ENCODE measurements at places on chromosomes 3 and 15.
A peak's percentile ranks its signal among the peaks of the same experiment; 100 is the strongest.

DNA sequence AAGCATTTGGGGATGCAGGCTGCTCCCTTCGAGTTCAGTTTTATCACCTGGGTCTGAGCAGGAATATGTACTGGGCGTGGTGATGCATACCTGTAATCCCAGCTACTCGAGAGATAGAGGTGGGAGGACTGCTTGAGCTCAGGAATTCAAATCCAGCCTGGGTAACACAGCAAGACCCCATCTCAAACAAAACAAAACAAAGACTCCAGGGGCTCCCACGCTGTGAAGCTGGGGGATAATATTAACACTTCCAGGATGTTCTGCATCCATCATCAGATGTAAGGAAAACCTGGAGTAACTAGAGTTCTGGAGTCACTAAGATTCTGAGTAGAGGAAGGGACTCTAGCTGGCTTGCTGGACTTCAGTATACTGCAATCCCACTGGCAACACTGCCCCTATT lies 40.6 kb downstream of the LYZL4 start:
- no peak for DNase-seq

DNA sequence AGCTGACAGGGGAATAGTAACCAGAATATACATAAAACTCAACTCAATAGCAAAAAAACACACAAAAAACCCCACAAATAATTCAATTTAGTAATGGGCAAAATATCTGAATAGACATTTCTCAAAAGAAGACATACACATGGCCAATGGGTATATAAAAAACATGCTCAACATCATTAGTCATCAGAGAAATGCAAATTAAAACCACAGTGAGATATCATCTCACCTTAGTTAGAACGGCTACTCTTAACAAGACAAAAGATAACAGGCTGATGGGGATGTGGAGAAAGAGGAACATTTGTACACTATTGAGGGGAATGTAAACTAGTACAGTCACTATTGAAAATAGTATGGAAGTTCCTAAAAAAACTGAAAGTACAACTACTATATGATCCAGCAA lies 678.6 kb downstream of the MECOM start:
- no peak for DNase-seq

GRCh38 chr3:156760333-156760732 lies 65.8 kb upstream of the LEKR1 start:
- DNase-seq: no peak

GRCh38 chr3:141610939-141611338 lies 124.1 kb downstream of the RASA2 start:
- DNase-seq: no peak

GRCh38 chr3:157530637-157531300 lies 27.6 kb upstream of the VEPH1 start:
- no peak for DNase-seq

- DNase-seq: no peak
Measured at GRCh38 chr15:45138814-45139765, 9.3 kb downstream of the DUOX1 start.

DNA sequence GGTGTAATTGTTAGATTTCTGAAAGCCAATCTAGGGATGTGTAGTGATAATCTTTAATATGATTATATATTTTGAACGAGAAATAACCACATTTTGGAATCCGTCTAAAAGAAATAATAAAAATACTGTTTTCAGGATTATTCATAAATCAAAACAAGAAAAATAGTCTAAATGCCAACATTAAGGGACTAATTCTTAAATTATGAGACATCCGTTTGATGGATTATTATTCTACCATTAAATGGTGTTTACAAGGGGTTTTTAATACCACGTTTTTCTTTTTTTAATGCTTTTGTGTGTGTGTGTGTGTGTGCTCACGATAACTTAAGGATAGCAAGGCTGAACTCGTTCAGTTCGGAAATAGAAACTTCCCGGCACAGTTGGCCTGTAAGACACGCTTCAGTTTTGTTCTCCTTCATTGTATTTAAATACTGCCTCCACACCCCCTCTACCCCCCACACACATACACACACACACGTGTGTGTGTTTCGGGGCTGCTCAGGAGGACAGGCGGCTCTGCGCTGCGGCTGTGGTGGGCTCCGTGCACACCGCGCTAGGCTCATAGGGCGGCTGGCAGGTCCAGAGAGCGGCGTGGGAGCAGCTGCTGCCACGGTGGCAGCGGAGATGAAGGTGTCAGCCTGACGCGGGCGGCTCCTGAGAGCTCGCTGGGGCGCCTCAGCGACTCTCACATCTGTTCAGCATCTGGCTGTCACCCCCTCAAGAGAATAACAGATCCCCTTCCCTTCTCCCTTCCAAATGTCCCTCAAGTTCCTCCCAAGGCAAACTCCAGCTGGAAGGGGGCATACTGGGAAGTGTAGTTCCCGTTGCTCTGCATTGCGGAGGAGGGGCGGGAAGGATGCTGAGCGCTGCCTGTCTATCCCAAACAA lies 23.0 kb upstream of the ANP32A start:
- DNase-seq: peak; percentile 6

GRCh38 chr3:127114337-127115070 lies 78.4 kb upstream of the PRR23E start:
- DNase-seq: no peak

GRCh38 chr15:68340726-68341671 lies 63.5 kb downstream of the FEM1B start:
- no peak for DNase-seq

DNA sequence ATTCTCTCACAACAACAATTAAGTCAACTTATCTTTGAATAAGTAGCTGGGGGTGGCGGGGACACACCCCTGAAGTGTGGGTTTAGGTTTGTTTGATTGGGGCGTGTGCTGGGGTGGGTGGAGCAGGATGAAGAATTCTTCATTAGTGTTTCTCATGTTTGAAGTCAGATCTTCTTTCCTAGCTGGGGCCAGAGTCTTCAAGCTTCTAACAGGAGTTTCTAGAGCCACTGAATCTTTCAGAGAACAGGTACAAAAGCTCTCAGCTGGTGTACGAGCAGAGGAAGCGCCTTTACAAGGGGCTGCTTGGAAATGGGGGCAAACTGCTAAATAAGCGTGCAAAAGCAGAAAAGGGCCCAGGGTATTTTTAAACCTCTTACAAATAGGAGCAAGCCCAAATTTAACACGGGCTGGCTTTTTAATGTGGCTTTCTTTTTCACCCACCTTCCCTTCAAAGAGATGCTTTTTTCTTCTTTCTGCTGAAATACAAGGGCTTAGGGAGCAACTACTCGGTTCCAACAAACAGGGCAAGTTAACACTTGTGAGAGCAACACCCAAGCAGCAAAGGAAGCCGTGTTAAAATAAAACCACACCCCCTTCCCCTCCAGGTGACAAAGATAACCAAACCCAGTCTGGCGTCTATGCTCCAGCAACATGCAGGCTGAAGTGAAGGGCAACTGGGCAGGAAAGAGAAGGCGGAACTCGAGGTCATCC lies 86.9 kb upstream of the RASGRP1 start:
- peak; percentile 75 for DNase-seq

- peak; percentile 65 for DNase-seq
Measured at GRCh38 chr15:90086868-90087268, 15.4 kb downstream of the IDH2 start.

GRCh38 chr3:50652709-50653108 lies 22.0 kb upstream of the DOCK3 start:
- peak; percentile 72 for DNase-seq

DNA sequence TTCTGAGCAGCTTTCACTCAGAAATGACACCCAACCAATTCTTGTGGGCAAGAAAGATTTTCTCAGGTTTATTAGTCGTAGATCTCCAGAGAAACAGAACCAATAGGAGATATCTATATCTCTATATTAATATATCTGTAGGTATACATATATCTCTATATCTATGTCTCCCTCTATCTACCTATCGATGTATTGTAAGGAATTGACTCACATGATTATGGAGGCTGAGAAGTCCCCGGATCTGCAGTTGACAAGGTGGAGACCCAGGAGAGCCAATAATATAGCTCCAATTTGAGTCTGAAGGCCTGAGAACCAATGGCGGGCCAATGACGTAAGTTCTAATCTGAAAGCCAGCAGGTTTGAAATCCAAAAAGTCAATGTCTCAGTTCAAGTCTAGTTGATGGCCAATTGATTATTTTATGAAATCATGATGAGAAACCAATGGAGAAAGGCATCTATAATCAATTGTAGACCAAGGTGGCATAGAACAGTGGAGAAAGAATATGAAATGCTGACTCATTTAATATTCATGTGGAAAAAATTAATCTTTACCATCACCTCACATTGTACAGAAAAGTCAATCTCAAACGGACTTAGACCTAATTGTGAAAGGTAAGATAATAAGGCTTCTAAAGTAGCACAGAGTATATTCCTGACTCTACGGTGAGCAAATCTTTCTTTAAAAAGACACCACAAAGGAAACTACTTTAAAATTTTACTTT lies 65.6 kb upstream of the CHRNA7 start:
- DNase-seq: no peak

- DNase-seq: no peak
Measured at GRCh38 chr3:46677411-46677726, 16.1 kb downstream of the ALS2CL start.

DNA sequence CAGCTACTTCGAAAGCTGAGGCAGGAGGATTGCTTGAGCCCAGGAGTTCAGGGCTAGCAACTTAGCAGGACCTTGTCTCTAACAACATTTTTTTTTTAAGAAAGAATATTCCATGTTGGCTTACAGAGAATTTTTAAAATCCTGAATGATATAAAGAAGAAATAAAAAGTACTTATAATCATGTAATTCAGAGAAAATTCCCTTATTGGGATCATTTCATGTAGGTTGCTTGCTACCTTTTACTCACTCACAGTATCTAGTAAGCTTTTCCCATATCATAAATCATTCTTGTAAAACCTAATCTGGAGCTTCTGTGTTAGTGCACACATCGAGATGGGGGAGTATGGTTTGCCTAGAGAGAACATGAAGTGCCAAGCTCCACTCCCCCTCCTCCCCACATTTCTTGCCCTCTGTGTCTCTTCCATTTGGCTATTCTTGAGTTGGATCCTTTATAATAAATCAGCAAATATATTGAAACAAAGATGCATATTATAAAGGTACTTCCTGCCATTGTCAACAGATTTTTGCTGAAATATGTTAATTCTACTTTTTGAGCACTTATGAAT lies 13.6 kb downstream of the TF start:
- no peak for DNase-seq
